ENCODE measurements at places on chromosomes 2 and 18. TPM values are rescaled to one million over a fixed set of nuclear protein-coding genes. Genes with fewer than 3 reads are reported as not detected.

GRCh38 chr2:16644221-16644925 lies 21.3 kb downstream of the CYRIA start:
- DNase-seq: no peak

GRCh38 chr18:57627488-57627887 lies 5.9 kb upstream of the NARS1 start:
- no peak for DNase-seq

DNA sequence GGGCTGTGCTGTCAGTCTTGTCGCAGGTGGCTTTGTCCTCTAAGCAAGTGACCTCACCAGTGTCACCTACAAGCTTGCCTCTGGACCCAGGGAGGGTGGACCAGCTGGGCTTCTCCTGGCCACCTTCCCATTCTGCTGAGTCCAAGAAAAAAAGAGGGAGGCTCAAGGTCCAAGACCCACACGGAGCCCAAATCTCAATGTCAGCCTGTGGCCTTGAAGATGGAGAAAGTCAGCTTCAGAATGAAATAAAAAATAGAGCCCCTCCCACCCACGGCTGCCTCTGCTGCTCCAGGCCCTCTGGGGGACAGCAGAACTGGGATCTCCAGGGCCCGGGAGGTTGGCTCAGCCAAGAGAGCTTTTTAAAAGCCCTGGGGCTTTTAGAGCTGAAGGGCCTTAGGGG lies 145.9 kb downstream of the TNS1 start:
- DNase-seq: no peak

The ERICH2 gene
- total RNA-seq: not detected

GRCh38 chr2:221405521-221405920 lies 166.6 kb downstream of the EPHA4 start:
- no peak for DNase-seq

Measured in thyroid gland (tissue), 4 donors.